Kidney glomerular epithelial cell (primary cell): ENCODE measurements at places on chromosomes 3 and 15.

DNA sequence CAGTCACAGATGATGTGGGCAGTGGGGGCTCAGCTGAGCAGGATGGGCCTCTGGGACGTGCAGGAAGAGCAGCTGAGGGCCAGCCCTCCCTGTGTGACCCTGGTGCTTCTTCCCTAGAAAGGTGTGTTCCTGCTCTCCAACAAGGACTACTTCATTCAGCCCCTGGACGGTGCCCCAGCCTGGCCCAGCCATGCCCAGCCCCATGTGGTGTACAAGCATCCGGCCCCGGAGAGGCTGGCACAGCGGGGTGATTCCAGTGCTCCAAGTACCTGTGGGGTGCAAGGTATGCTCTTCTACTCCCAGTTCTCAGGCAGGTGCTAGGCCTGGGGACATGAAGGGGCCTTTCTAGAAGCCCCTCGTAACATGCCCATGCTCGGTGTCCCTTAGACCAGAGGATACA is 38.3 kb downstream of the SAXO2 start:
- DNase-seq, result no peak

DNA sequence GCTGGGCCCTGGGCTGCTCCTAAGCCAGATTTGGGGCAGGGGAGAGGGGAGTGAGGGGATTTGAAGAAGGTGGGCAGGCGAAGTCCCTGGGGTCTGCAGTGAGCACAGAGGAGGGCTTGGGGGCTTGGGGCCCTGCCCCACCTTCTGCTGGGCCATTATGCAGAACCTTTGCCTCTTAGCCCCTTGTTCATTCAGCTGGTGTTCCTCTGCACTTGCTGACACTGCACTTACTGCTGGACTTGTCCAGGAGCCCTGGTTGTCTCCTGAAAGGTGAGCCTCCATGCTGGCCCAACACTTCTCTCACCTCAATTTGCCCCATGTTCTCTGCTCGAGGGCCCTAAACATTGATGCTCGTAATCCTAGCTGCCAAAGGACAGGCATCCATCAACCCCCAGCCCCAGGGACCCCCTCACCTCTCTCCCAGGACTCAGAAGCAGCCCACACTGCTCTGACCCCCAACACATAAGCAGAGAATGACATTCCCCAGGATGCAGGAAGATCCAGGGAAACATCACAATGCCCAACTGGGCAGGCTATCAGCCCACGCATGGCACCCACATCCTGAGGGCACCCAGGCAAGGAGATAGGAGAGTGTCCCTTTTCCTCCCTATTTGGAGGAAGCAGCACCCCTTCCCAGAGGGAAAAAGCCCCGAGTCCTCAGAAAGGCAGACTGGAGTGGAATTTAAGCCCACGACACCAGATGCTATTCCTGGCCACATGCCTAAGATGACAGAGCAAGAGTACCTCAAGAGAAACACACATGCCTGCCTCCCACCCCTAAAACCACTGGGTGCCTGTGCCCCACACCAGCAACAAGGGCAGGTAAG is 76.8 kb downstream of the ADCY5 start:
- no peak for DNase-seq

DNA sequence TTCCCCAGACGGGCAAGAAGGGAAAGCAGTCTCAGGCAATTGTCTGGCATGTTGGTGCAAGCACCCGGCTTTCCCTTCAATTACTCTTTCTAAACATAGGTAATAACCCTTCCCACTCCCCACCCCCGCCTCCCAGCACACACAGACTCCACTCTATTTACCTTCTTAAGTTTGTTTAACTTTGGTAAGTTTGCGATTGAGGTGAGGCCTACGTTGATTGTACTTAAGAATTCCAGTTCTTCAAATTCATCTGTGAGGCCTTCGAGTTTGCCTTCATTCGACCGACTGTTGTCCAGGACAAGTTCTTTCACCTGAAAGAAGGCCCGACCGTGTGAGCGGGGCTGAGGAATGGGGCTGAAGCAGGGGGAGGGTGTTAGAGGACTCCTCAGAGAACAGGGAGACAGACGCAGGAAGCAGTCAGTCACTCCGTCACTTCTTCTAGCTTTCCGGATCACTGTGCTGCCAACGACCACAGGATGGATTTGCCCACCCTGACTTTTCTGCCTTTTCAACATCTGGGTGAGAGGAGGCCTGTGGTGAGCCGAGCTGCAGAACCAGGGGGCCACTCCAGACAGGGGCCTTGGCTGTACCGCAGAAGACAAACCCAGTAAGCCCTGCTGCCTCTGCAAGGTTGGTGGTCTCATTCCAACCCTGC is 33.0 kb downstream of the ANP32A start:
- DNase-seq, result no peak

- DNase-seq, result peak; percentile 24
These were observed 23.2 kb downstream of the SPTBN5 start for GRCh38 chr15:41870689-41871081.

DNA sequence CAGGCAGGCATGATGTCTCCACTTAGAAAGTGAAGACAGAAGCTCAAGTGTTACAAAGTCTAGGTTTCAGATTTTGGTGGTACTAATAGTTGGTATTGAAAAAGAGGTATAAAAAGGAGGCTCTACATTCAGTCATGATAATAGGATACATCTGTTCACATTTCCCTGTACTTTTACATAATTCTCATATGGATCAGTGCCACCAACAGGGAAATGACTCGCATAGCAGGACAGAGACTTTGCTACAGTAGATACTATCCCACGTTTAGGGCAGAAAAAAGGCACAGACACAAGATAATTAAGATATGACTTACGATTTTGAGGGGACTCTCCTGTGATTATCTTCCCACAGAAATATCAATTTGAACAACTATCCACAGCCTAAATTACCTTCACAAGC is 1062.9 kb upstream of the EPHA6 start:
- no peak for DNase-seq

GRCh38 chr15:91780387-91780786 is 73.1 kb upstream of the SLCO3A1 start:
- no peak for DNase-seq

DNA sequence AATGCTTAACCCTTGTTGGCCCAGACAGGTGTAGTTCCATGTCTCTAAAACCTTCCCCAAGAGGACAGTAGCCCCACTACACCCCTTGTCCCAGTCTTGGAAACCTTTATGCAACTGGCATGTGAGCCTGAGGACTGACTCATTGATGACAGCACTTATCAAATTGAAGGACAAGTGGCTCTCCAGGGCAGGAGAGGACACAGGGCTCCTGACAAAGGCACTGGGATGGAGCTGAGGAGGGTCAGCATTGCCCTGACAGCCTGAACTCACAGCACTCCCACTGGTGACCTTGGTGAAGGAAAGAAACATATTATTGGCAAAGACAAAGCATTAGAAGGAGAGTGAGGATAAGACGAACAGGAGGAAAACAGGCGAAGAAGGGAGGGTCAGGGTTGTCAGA is 139.9 kb downstream of the EPHB1 start:
- no peak for DNase-seq

GRCh38 chr3:170414202-170414663 is 4.4 kb upstream of the CLDN11 start:
- peak; percentile 62 for DNase-seq

- no peak for DNase-seq
These were observed 12.5 kb downstream of the P2RY14 start for GRCh38 chr3:151265866-151266265.

DNA sequence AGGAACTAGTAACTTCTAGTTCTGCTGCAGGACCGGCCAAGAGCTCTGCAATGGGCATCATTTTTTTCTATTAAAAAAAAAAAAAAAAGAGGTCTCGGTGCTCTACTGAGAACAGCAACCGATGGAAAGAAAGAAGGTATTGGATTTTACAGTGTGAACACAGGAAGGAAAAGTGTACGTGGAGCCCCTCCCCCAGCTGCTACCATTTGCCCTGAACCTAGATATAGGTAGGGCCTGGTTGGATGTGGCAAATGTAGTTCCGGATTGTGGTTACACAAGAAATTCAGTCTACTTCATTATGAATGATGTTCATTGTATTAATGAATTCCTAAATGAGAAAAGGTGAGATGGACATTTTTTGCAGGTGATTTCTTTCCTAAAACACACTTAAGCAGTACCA is 17.9 kb upstream of the PPARG start:
- no peak for DNase-seq

DNA sequence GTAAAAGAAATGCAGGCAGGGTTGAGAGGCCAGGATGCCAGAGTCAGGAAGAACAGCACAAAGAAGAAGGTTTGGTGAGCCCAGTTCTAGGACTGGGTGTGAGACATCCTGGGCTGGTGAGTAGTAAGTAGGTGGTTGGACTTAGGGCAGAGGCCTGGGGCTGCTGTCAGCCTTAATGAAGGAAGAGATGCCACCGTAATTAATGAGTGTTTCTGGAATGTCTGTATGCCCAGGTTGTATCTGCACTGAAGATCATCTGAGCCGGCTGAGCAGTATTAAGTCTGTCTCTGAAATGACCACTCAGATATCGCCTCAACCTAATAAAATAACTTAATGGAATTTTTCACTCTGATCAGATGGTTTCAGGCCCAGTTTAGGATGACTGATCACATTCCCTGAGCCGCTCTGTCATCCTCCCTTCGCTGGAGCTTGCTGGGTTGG is 532.9 kb upstream of the IL12A start:
- peak; percentile 46 for DNase-seq

DNA sequence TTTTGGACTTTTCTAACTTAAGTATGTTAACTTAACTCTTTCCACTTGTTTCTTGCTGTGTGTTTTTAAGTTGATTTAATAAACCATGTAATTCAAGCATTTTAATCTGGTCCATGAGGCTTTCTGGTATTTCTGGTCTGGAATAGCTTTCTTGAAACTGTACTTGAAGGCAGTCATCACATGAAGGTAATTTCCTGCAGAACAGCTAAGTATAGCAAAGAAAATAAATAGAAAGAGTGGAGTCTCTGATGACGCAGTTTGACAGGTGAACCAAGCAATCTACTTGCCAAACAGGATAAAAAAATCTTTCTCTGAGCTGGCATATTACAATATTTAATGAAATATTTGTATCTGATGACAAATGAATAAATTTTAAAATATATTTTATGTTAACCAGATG is 74.9 kb downstream of the BTLA start:
- DNase-seq, result no peak

DNA sequence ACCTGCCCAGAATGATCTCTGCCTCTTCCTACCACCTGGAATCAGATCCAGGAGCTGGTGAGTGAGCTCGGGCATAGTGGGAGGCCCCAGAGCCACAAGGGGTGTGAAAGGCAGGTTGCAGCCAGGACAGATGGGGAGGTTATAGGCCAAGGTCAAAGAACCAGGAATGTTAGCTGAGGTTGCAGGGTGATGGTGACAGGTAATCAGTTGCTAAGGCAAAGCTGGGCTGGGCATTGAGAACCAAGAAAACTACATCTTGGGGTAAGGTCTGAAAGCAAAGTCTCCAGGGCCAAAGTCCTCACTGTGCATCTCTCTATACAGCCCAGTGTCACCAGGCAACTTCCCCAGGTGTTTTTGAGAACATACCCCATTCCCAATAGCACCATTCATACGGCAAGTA is 38.4 kb upstream of the SLC6A11 start:
- DNase-seq, result no peak

DNA sequence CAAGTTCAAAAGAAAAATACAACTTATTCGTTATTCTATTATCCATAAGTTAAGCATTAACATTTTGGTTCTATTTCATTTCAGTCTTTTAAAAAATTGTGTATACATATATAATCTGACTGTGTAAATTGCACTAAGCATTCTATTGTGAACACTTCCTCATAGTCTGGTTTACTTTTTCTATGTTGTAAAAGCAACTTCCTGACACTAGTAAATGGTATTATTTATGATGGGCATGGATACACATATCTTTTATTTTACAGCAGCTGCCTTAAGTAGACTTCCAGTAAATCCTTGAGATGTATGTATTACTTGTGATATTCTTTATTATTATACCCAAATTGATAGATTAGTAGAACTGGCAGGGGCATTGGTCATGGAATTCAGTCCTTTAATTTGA is 58.2 kb downstream of the FNDC3B start:
- DNase-seq, result no peak

DNA sequence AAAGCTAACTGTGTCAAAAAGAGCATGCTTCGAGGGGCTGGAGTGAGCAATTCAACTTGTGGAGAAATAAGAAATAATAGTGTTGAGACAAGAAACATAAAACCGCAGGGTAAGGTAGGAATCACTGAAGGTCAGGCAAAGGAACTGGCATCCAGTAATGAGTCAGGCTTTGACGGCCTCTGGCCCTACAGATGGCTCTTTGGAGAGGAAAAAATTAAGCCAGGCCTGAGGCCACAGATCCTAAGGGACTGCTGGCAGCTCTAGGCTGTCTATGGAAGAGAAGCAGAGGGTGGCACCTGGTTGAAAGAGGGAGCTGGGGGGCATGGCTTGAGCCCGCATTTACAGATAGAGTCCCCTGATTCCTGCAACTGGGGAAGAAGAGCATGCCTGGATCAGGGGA is 28.6 kb upstream of the ZSCAN2 start:
- no peak for DNase-seq

GRCh38 chr3:159775372-159775961 is 213.2 kb upstream of the IL12A start:
- DNase-seq, result peak; percentile 84

DNA sequence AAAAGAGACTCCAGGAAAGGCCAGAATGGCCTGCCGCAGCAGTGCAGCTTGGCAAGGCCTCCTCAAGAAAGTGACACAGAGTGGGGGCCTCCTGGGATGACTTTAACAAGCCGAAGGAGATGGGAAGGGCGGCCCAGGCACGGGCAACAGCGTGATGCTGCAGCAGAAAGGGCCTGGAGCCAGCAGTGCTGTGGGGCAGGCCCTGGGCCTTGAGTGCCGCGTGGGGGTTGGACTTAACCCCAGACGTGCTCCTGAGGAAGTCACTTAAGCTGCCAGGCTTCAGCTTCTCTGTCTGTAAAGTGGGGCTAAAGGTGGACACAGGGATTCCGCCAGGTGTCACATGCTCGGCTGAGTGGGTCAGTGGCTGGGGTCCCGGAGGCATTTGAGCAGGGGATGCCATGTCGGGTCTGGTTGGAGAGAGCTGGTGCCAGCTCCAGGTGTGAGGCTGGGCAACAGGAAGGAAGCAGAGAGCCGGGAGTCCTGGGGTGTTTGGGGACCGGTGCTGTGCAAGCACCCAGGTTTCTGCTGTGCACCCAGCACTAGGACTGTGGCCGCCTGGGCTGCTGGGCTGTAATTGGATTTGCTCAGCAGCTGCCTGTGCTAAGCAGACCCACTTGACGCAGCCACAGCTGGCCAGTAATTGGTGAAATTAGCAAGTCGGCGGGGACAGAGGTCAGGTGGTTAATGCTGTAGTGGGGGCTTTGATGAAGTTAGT is 7.8 kb downstream of the DNAJB8 start:
- no peak for DNase-seq

- DNase-seq, result peak; percentile 13
These were observed 661.2 kb upstream of the NR2F2 start for GRCh38 chr15:95669146-95669922.

DNA sequence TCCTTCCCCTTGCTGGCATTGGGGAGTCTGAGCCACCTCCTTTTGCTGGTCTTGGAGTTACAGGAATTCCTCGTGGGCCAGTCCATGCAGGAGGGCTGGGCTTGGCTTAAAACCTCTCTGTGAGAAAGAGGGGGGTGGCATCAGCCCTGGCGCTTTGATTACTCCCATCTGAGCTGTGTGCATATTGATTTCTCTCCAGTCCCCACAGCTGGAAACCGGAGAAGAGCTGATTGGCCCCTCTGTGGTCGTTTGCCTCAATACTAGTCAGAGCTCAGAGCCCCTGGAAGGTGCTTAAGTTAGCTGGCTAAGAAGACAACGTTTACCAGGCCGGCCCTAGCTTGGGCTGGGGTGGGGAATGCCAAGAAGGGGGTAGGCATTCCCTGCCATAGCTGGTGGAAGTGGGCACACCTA is 4.0 kb upstream of the RASGRF1 start:
- no peak for DNase-seq

GRCh38 chr15:83982748-83983147 is 252.8 kb upstream of the GOLGA6L4 start:
- no peak for DNase-seq
